ENCODE measurements at places on chromosomes 3 and 15.

- DNase-seq = no peak
Measured at GRCh38 chr3:104642827-104643226, 723.9 kb upstream of the ALCAM start.

GRCh38 chr3:14312375-14312774 is 90.0 kb upstream of the SLC6A6 start:
- DNase-seq = no peak

DNA sequence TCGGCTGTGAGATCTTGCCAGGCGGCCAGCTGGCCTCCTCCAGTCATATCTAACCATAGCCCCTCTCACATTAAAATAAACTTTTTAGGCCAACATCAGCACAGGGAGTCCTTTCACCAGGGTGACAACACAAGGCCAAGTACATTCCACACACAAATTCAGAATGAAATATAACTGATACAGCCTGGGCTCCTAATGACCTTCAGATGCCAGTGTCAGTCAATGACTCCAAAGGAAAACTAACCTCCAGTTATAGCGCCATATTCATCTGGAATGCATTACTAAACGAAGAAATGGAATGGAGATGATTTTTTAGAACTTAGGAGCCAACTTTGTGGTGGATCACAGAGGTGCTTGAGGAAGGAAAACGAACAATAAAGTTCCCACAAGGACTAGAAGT is 205.4 kb downstream of the GREM1 start:
- no peak for DNase-seq

- no peak for DNase-seq
Measured at GRCh38 chr3:15755780-15756179, 42.0 kb downstream of the ANKRD28 start.

GRCh38 chr3:196128172-196128843 is 46.4 kb upstream of the TFRC start:
- no peak for DNase-seq

GRCh38 chr3:107769882-107770281 is 247.1 kb downstream of the BBX start:
- DNase-seq = no peak

DNA sequence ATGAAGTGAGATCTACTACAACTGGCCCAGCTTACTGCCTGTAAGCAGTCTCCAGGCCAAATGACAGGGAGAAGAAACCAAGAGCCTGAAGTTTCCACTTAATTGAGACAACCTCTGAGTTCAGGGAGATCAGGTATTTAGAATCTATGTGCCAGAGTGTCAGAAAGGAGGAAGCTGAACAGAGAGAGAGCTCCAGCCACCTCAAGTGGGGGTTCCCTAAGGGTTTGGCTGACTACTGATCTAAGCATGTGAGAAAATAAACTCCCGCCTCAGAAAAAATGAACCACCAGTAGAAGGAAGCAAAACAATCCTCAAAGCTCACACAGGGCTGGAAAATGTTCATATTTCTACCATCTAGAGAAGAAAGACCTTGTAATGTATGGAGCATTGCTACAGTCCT is 25.0 kb downstream of the ADAM10 start:
- DNase-seq = no peak

GRCh38 chr3:140922634-140923033 is 19.0 kb upstream of the SLC25A36 start:
- DNase-seq = no peak

GRCh38 chr15:35362195-35362829 is 183.7 kb downstream of the DPH6 start:
- no peak for DNase-seq

DNA sequence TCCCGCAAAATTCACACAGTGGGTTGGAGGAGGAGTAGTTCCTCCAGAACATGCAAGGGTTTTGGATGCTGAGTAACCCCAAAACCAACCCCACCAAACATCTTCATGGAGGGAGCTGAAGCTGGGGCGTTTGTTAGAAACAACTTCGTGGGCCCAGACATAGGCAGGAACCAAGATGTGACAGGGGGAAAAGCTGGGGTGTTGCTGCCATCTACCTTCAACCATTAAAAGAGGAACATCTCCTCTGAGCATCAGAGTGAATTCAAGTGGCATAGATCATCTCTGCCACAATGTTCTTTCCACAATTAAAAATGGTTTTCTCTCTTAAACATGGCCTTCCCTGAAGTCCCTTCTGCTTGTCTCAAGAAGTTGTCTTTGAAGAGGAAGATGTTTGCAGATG is 20.5 kb downstream of the SIDT1 start:
- no peak for DNase-seq

Data from T1000 (cell line).